ENCODE measurements at places on chromosomes 5 and 9. TPM values are rescaled to one million over a fixed set of nuclear protein-coding genes. Genes with fewer than 3 reads are reported as not detected.

PCDHA12 gene
- total RNA-seq = not detected

MEIKIN gene
- total RNA-seq = not detected

ITGA2 gene
- total RNA-seq = 1.5 TPM

FYB1 gene
- not detected for total RNA-seq

TAS2R1 gene
- total RNA-seq = not detected

ARL14EPL gene
- total RNA-seq = 0.40 TPM

PRUNE2 gene
- 88.1 TPM for total RNA-seq

ADAMTS16 gene
- 2.6 TPM for total RNA-seq

SEMA5A gene
- total RNA-seq = 11.4 TPM

SLC6A3 gene
- not detected for total RNA-seq

C5orf58 gene
- not detected for total RNA-seq

GAPT gene
- not detected for total RNA-seq

PRDM9 gene
- total RNA-seq = not detected

GPRIN1 gene
- 16.2 TPM for total RNA-seq

SPINK14 gene
- not detected for total RNA-seq

IPO11 gene
- total RNA-seq = 29.3 TPM

PCDHA2 gene
- total RNA-seq = not detected

GPX8 gene
- 129 TPM for total RNA-seq

ACTBL2 gene
- not detected for total RNA-seq

Measured in LHCN-M2 (cell line).